ENCODE measurements at places on chromosomes 13 and 19.

GRCh38 chr19:1074544-1075283 lies 7.7 kb downstream of the ARHGAP45 start:
- DNase-seq: peak; percentile 87

DNA sequence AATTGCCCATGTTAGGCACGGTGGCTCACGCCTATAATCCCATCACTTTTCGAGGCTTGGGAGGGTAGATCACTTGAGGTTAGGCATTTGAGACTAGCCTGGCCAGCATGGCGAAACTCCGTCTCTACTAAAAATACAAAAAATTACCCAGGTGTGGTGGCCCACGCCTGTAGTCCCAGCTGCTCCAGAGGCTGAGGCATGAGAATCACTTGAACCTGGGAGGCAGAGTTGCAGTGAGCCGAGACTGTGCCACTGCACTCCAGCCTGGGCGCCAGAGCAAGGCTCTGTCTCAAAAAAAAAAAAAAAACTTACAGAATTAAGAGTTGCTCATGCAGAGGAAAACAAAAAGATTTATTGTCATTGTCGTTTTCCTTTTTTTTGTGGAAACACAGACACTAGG lies 3.4 kb upstream of the PSMC4 start:
- no peak for DNase-seq

- DNase-seq: no peak
Measured at GRCh38 chr13:104996022-104996421, 1539.4 kb downstream of the EFNB2 start.

GRCh38 chr13:50374517-50374916 lies 359.3 kb downstream of the KCNRG start:
- DNase-seq: no peak

- no peak for DNase-seq
Measured at GRCh38 chr13:42696191-42696590, 85.2 kb upstream of the FAM216B start.

GRCh38 chr13:85255978-85256377 lies 543.2 kb downstream of the SLITRK6 start:
- no peak for DNase-seq

DNA sequence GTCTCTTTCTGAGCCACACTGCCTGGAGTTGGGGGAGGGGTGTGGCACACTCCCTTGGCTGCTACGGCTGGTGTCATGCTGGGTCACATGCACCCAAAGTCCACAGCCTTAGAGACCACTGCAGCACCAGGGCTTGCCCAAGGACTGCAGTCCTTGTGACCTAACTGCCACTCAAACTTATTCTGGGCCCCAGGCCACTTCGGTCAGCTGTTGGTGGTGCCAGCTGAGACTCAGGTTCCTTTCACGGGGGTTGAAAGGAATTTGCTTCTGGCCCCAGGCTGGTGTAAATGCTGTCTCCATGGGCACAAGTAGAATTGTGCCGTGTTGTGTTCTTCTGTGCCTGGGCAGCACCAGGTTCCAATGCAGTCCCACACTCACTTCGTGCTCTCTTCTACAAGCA lies 9.5 kb upstream of the VN1R1 start:
- DNase-seq: no peak

GRCh38 chr13:79917628-79918027 lies 423.3 kb downstream of the SPRY2 start:
- no peak for DNase-seq

DNA sequence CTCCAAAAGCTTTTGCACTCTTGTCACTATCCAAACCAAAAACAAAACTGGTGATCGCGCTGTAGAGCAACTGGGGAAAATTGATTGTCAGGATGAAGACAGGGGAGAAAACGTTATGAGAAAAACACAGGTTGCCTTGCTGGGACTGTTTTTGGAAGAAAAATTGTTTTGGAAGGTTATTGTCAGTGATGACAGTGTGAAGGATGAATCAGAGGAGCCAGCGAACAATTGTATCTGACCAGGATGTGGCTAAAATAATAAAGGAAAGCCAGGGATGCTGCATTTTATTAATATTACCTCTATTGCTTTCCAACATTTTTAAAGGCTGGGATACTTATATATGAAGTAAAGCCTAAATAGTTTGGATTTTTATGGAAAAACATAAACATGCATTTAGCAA lies 334.0 kb downstream of the SPRY2 start:
- DNase-seq: no peak

- DNase-seq: no peak
Measured at GRCh38 chr13:37173214-37173613, 67.8 kb upstream of the CSNK1A1L start.

- no peak for DNase-seq
Measured at GRCh38 chr19:21098291-21098690, 16.3 kb downstream of the ZNF714 start.

- DNase-seq: no peak
Measured at GRCh38 chr13:22111961-22112360, 441.1 kb downstream of the FGF9 start.

GRCh38 chr13:28637714-28638355 lies 21.1 kb upstream of the POMP start:
- no peak for DNase-seq

DNA sequence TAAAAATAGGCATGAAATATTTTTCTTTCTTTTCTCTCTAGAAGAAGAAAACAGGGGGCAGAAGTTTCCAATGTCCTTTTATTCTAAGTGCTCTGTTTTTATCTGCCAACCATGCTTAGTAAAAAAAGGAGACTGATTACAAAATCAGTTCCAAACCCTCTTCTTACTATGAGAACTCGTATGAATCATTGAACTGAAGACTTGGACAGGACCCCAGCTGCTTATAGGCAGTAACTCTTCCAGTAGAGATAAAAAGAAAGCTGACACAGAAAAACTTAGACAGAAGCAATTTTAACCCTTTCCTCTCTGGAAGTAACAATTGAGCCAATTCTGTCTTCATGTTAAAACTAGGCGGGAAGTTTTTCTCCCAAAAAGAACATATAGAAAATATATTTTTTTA lies 24.5 kb upstream of the FREM2 start:
- no peak for DNase-seq

- no peak for DNase-seq
Measured at GRCh38 chr19:710767-711166, 2.0 kb downstream of the PALM start.

DNA sequence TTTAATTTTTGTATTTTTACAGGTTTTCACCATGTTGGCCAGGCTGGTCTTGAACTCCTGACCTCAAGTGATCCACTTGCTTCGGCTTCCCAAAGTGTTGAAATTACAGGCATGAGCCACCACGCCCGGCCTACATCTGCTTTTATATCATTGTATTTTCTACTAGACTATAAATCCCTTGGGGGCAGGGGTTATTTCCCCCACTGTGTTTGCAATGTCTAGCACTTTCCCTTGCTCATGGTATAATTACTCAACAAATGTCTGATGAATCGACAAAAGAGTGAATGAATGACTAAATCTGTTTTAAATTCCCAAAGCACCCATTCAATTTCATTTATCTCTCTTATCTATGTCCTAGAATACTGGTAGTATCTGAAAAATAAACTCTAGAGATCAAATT lies 244.5 kb upstream of the CSNK1A1L start:
- DNase-seq: no peak

DNA sequence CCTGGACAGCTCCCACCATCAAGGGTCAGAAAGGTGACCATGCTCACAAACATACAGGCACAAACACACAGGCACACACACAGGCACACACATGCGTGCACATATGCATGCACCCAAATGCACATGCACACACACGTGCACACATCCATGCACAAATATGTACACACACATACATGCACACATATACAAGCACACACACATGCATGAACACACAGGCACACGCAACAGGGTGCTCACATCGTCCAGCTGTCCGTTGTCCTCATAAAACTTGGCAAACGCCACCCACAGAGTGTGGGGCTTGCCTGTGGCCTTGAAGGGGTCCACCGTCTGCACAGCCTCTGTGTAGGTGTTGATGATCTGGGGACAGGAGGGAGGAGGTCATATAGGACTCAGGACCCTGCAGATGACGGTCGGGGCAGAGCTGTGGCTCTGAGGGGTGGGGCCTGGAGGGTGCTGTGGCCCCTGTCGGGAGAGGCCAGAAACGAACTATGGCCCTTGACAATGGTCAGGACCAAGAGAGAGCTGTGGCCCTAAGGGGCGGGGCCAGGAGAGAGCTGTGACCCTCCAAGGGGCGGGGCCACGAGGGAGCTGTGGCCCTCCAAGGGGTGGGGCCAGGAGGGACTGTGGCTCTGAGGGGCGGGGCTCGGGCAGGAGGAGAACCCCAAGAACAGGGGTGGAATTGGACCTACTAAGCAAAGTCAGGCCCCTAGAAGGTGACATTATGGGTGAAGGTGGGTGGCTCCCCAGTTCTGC lies 6.2 kb downstream of the XAB2 start:
- DNase-seq: no peak

- no peak for DNase-seq
Measured at GRCh38 chr13:106996867-106997618, 429.1 kb upstream of the ARGLU1 start.

DNA sequence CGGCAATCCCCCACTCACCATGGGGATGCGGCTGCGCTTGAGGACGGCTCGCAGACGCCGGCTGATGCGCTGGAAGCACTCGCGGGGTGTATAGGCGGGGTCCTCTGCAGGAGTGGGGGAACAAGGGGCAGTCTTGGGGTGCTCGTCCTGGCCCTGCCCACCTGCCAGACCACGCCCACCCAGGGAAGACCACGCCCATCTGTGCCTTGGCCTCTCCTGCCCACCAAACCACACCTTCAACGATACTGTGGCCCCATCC lies 6.7 kb downstream of the RNU6-9 start:
- no peak for DNase-seq

DNA sequence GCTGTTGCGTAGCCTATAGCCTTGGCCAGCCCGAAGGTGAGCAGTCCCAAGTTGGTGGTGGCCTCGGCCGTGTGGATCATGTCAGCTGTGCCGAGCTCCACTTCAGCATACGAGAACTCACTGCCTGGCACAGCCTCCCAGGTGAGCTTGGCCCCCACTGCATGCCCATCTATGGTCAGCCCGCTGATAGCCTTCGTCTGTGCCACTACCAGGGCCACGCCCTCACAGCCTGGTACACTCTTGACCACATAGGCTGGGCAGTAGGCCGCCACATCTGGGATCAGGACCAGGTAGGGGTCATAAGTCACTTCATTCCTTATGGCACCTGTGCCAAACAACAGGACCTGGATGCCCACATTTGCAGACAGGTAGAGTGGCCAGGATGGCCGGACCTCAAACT lies 7.4 kb downstream of the FCGBP start:
- DNase-seq: no peak

GRCh38 chr19:51807111-51807701 lies 12.2 kb downstream of the FPR3 start:
- DNase-seq: no peak

GRCh38 chr13:114311387-114311786 lies 2.9 kb upstream of the CHAMP1 start:
- DNase-seq: no peak

DNA sequence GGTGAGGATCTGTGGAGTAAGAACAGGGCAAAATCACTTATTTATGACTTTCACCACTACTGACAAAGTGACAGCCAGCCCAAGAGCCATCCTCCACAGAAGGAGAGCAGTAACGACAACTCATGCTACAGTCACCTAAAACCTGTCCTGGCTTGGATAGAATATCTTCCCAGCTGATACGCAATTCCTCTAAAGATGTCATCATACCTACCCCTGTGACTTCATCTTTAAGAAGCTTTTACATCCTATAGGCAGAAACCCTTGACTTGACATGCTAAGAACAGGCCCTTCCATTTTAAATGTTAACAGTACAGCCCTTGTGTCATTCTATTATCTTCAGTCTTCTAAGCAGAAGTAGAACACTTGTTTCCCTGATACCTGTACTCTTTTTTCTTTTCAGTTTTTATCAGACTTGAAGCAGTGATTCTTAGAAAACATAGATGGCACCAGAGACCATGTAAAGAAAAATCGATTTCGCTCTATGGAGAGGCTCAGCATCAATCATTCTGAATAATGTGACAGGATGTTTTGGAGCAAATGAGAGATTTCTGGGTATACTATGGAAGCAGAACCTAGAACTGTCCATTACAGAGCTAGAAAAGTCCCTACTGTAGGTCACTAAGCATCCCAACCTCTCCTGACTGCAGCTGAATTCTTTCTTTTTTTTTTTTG lies 20.1 kb downstream of the STOML3 start:
- no peak for DNase-seq

GRCh38 chr13:43244481-43244880 lies 221.1 kb downstream of the DNAJC15 start:
- DNase-seq: no peak

DNA sequence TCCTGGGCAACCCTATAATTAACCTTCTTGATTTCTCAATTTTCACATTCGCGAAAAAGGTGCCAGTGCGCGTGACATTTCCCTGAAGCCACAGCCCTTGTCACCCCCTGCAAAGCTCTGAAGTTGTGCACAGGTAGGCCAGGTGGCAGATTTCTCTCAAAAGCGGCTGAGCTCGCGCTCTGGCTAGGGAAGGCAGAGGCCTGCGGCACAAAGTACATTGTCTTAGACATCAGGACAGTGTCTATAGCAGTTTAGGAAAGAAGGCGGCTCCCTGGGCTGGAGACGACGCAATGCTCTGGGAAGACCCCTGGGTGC lies 42.9 kb upstream of the ZNF14 start:
- DNase-seq: peak; percentile 41

DNA sequence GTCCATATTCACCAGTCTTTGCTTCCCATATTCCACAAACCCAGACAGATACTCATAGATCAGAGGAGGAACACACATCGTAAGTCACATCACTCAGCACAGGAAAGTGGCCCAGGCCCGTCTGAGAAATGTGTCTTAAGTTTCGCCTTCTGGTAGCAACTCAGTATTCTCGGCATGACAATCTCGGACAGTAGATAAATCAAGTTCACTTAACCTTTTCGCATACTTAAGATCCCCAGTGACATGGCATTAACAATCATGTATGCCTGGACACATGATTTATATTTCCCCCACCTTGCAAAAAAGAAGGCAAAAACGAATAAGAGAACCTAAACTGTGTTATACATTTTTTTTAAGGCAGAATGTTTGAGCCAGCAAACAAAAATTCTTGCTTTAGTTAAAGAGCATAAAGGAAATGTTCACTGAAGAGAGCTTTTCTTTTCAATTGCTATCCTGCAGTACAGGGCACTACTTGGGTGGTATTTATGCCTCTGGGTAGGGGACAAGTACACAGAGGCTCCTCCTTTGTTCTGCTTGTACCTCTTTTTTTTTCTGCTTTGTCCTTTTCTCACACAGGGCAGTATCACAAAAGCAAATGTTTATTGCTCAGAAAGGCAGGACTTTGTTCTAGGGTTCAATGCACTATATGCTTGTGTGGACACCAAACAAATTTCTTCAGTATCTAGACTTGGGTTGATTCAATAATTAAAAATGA lies 360.6 kb downstream of the TDRD3 start:
- DNase-seq: no peak

DNA sequence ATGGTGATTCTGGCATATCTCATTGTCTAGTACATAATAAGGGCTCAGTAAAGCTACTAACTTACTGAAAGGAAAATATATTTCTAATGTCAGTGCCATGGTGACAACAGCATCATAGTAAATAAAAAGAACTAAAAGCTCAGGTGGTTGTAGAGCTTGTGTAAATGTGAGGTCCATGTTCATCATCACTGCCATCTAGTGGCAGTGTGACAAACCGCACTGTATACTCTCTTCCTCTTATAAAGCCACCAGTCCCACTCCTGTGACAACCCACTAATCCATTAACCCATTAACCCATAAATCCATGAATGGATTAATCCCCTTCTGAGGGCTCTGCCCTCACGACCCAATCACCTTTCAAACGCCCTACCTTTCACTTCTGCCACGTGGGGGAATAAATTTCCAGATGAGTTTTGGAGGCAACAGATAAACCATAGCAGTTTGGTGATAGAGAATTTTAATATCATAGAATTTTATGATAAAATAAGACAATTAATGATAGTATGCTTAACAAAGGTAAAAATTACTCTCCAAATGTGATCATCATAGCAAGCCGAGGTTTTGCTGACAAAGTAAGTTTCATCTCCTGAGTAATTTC lies 160.4 kb upstream of the SGCG start:
- peak; percentile 4 for DNase-seq
